ENCODE measurements at places on chromosomes 16 and 17. TPM values are rescaled to one million over a fixed set of nuclear protein-coding genes. Genes with fewer than 3 reads are reported as not detected.

CASKIN2 gene
- 6.5 TPM for polyA plus RNA-seq

MRTFB gene
- 4.6 TPM for polyA plus RNA-seq

NPIPB4 gene
- 9.2 TPM for polyA plus RNA-seq

MED31 gene
- 22.0 TPM for polyA plus RNA-seq

LRRC46 gene
- 1.8 TPM for polyA plus RNA-seq

HOXB2 gene
- polyA plus RNA-seq: 1.9 TPM

CCL5 gene
- polyA plus RNA-seq: 0.57 TPM

TBC1D3 gene
- not detected for polyA plus RNA-seq

KRT9 gene
- polyA plus RNA-seq: not detected

PIK3R6 gene
- polyA plus RNA-seq: 0.03 TPM

AANAT gene
- polyA plus RNA-seq: not detected

CLEC19A gene
- polyA plus RNA-seq: not detected

GCGR gene
- polyA plus RNA-seq: not detected

ASPA gene
- not detected for polyA plus RNA-seq

MYH8 gene
- not detected for polyA plus RNA-seq

GTF3C1 gene
- polyA plus RNA-seq: 47.2 TPM

KRTAP17-1 gene
- polyA plus RNA-seq: not detected

TM4SF5 gene
- polyA plus RNA-seq: not detected

TEN1 gene
- polyA plus RNA-seq: 33.6 TPM

UTS2R gene
- not detected for polyA plus RNA-seq

SLFN14 gene
- not detected for polyA plus RNA-seq

METTL22 gene
- polyA plus RNA-seq: 45.3 TPM

Measured in SK-N-SH (cell line).